ENCODE measurements at places on chromosomes 11 and 22. TPM values are rescaled to one million over a fixed set of nuclear protein-coding genes. Genes with fewer than 3 reads are reported as not detected.

The PRR33 gene
- total RNA-seq: not detected

GRCh38 chr11:110921742-110922521 is 209.7 kb upstream of the ARHGAP20 start:
- DNase-seq: no peak

The SCN2B gene
- 0.47 TPM for total RNA-seq

GRCh38 chr22:37182101-37182948 is 5.7 kb downstream of the C1QTNF6 start:
- DNase-seq: no peak

DNA sequence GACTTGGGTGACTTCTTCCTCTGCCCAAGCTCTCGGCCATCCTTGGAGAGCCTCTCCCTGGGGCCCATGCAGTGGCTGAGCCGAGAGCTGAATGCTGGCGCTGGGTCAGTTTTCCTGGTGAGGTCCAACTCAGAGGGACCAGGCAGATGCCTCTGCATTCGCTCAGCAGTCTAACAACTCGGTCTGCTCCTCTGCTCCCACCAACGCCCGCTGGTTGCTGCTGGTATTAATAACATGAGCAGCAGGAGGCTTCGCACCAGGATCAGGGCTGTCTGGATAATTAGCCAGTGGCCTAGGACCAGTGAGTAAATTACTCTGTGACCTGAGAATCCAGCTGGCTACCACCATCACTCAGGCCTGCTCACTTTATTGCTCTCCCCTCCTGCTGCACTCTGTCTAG is 77.7 kb upstream of the FAM181B start:
- no peak for DNase-seq

- peak; percentile 70 for DNase-seq
Observed at GRCh38 chr11:59172345-59173079, 580 bp downstream of the DTX4 start.

DNA sequence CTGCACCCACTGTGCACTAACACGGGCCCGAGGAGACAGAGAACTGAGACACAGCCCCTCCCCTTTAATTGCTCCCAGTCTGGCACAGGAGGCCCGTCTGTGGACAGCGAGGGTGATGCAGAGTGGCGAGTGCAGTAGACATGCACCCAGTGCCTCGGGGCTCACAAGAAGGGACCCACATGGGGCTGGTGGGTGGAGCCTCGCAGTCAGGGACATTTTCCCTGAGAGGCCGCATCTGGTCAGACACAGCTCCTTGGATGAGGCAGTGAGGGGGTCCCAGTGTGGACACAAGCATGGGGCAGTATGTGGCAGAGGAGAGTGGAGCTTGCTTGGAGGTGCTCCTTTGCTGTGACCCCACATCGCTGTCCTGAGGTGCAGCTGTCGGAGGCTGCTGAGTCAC is 54.8 kb downstream of the SBF1 start:
- DNase-seq: no peak

GRCh38 chr22:36590441-36591056 is 61.6 kb upstream of the EIF3D start:
- DNase-seq: no peak

The GRK3 gene
- total RNA-seq: 4.1 TPM

The RBMXL2 gene
- not detected for total RNA-seq

- no peak for DNase-seq
Observed at GRCh38 chr11:73198677-73199076, 19.4 kb upstream of the P2RY2 start.

- DNase-seq: no peak
Observed at GRCh38 chr11:112481893-112482292, 221.2 kb upstream of the PLET1 start.

DNA sequence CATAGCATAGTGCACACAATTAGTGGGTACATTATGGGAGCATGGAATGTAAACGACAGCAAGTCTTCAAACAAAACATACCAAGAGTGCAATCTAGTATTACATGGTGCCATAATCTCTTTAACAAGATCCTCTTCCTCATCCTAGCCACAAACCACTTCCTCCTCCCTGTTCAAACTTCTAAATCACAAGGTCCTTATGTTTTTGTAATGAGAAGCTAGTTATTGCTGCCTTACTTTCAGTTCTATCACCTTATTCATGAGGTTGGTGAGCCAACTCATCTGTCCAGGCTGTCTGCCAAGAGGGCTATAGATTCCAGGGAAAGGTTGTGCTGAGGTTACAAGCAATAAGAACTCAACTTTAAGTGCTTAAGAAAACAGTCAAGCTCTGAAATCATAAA is 195.4 kb upstream of the ARHGAP20 start:
- peak; percentile 72 for DNase-seq

DNA sequence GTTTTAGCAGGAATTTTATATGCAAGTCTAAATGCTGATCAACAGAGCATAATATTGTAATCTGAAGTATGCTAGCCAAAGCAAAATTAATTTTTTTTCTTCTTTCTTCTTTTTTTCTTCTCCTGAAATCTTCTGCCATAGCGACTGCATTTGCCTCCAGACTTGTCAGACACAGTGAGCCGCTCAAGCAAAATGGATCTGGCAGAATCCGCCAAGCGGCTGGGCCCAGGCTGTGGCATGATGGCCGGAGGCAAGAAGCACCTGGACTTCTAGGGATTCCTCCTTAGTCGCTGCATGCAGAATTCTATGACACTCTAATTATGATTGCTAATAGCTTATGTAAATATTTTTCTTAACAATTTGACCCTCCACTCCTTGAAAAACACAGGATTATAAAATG is 27.9 kb downstream of the PAX6 start:
- no peak for DNase-seq

DNA sequence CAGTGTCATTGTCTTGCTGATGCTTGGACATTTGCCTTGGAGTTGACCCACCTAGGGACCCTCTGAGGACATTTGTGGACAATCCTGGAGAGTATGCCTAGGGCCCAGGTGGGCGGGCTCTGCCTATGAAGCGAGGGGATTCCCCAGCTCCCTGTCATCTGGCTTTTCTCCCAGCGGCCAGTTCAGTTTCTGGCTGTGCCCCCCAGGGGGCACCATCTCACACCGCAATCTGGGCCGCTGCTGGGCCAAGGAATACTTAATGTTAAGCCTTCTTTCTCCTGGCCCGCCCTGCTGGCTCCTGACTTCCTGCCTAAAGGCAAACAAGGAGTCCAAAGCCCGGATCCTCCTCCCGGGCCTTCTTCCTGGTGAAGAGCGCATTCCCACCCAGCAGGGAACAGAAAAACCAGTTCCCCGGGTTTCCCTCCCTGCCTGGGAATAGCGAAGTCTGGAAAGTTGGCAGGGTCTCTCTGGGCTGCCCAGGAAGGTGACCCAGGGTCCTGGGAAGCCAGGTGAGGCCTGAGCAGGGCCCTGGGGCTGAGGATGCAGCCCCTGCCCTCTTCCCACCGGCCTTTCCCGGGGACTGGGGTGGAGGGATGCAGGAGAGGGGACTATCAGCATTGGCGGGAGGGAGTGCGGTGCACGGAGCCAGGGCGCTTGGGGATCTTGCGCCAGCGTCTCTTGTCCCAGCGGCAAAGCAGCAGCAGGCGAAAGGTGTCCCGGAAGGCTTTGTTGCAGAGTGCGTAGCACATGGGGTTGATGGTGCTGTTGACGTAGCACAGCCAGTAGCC is 11.9 kb downstream of the CHRM1 start:
- DNase-seq: peak; percentile 83

The LMNTD2 gene
- 15.3 TPM for total RNA-seq

The C11orf52 gene
- 10.1 TPM for total RNA-seq

DNA sequence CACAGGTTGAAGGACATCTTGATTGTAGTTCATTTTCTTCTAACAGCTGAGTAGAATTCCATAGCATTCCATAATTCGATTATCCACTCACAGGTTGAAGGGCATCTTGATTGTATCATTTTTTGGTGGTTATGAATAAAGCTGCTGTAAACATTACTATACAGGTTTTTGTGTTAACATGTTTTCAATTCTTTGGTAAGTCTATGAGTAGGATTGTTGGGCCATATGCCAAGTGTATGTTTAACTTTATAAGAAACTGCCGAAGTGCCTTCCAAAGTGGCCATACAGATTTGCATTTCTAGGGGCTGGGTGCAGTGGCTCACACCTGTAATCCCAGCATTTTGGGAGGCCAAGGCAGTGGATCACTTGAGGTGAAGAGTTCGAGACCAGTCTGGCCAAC is 44.6 kb downstream of the ANKRD42 start:
- DNase-seq: no peak

The FDX1 gene
- total RNA-seq: 24.0 TPM

The PIWIL4 gene
- total RNA-seq: 7.5 TPM

GRCh38 chr11:3186166-3186953 is 21.2 kb upstream of the OSBPL5 start:
- no peak for DNase-seq

Measured in left colon (tissue), 2 donors.